ENCODE measurements at places on chromosomes 5 and 9.

DNA sequence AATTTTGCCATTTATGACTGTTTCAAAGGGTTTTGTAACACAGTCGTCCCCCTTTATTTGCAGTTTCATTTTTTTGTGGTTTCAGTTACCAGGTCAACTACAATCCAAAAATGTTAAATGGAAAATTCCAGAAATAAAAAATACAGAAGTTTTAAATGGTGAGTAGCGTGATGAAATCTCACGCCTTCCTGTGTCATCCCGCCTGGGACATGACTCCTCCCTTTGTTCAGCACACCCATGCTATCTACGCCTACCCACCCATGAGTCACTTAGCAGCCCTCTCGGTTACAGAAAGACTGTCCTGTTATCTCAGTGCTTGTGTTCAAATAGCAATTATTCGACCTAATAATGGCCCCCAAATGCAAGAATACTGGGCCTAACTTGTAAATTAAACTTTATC, 765.3 kb upstream of the ADAMTS16 start:
- DNase-seq, result no peak

DNA sequence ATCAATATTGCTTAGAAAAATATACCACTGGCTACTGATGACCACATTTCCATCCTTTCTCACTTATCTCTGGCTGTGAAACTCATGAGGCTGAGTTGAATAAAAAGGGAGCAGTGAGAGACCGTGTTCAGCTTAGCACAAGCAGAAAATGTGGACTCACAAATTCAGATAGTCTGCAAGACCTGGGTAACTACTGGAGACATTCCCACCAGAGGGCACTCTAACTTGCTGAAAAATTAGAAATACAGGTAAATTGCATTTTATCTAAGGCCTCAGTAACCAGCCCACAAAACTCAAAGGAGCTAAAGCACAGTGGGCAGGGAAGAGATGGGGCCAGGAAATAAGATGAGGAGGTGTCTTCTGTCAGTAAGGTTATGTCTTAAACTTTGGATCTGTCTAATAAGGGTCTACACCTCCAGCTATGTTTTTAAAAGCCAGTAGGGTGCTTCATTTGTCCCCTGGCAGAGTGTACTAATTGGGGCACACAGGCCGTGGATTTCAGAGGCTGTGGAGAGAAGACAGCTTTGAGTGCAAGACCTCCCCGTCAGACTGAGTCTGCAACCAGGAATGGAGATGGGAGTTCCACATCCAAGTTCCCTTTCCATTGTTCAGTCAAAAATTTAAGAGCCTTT, 8.7 kb upstream of the NDUFB6 start:
- DNase-seq, result no peak

DNA sequence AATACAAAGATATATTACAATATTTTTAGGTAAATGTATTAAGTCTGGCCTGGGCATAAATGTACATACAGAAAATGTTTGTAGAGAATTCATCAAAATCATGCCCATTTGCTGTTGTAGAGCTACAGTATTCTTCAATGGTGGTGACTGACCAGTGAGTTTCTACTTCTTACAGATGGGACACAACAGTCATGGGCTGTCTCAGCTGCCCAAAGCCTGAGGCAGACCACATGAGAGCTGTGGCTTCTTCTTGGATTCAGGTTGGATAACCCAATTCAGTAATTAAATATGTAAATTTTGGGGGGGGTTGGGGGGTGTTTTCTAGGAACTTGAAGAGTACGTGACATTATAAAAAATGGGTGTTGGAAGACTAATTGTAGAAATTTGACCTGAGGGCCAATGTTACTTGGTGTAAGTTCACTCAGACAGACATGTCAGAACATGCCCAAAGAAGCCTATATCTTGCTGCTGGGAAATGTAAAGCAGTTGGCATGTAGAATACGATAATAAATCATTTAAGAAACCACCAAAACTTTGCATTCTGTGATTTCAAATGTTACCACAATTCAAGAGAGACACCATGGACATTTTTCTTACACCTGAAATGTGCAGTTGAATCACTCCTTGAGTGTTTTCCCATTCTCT, 17.9 kb downstream of the STARD4 start:
- no peak for DNase-seq

GRCh38 chr5:113487781-113488644, at the start of gene MCC:
Gene MCC (minus strand): TSS chr5:113488453.
- DNase-seq, result no peak

- DNase-seq, result no peak
Observed at GRCh38 chr5:126998201-126998631, 32.1 kb downstream of the MARCHF3 start.

GRCh38 chr5:13648822-13649221, 295.7 kb downstream of the DNAH5 start:
- DNase-seq, result no peak

DNA sequence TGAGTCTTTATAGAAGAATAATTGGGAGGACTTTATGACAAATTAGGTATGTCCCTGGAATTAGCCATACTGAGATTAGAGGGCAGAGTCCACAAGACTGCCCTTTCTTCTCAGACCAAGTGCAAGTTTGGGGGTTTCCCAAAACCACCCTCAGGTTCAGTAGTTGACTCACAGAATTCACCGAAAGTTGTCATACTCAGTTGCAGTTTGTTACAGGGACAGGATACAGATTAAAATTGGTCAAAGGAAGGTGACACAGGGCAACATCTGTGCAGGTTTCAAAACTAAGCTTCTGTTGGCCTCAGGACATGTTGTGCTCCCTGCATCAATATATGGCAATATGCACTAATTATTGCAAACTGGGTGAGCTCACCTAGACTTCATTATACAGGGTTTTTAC, 3.8 kb downstream of the RANBP17 start:
- DNase-seq, result no peak

- no peak for DNase-seq
Observed at GRCh38 chr9:133129001-133129795, 8.2 kb upstream of the RALGDS start.

DNA sequence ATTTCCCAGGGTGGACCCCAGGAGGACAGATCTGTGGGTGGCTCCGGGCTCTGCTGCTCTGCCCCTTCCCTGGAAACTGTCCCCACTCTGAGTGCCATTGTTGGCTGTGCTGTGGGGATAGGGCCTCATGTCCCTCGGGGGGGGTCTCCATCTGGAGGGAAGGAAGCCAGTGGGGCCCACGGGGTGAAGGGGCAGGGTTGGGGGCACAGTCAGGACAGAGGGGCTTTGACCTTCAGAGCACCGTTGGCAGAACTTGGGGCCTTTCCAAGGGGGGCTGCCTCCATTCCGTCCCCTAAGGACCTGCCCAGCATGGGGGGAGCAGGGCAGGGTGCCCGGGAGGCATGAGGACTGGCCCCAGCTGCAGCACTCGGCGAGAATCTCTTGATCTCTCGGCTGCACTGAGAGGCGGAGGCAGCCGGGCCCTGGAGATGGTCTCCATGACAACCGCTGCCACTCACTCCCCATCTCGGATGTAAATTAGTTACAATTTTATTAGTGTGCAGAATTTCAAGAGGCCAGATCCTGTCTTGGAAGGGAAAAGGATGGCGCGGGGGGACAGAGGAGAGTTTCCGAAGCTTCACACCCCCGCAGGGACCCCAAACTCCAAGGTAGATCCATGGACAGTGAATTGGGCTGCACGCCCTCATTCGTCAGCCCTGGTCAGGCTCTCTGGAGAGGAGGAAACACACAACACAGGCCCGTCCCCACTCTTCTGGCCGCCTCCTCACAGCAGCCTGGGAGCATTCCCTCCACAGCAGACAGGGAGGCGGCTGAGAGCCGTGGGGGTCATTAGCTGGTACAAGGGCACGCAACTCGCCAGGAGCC, 216.2 kb upstream of the IER5L start:
- DNase-seq, result no peak

GRCh38 chr5:107129051-107129450, 541.7 kb downstream of the EFNA5 start:
- DNase-seq, result no peak

DNA sequence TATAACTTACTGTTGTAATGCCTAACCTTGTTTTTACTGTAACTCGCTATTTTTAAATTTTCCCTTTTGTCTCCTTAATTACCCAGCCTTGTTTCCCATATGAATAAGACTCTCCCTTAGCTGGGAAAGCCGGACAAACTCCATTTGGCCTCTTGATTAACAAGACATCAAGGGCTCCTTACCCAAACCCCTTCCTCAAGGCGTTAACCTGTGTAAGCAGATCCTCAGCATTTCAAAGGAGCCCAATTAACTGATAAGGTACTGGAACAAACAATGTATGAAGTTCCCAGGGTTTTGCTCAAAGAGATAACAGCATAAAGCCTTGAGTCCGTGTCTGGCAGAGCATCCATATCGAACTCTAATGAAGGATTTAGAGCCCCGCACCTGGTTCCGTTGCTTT, 66.0 kb upstream of the SIMC1 start:
- no peak for DNase-seq

DNA sequence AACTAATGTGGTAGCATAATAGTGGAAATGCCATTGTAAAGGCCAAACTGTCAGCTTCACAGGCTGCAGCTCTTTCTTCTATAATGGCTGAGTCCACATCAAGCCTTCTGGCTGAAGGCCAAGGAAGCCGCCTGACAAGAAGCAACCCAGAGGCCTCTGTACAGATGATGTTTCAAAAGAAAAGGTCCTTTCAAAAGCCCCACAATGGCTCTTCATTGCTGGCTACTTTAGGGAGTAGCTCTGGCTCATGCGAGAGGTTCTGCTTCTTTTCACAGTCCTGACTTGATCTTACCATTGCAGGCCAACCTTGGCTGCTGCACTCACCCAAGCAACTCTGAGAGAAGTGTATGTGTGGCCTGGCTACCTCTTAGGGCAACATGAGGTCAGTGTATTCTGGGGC, 54.5 kb upstream of the EQTN start:
- DNase-seq, result no peak

DNA sequence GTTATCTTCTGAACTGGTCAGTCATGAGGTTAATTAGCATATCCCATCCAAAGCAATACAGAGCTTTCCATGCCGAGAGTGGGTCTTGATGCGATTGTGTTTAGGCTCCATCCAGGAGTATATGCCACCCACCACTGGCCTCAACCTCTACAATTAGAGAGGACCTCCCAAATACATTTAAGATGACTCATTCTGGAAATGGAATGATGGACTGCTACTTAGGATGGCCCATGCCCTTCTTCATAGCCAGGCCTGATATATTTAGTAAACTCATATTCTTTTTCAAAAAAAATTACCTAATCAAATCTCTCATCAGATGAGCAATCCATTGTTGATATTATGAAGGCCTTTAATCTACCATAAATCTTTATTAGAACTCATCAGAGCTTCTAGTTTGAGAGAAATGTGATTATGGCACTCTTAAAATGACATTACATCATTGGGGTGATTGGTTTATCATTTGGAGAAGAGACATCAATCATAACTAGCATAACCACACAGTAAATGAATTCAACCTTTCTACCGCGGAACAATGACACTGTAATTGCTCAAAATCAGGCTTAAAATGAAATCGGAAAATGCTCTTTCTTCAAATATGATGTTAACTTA, 414.2 kb upstream of the WWC1 start:
- DNase-seq, result no peak

DNA sequence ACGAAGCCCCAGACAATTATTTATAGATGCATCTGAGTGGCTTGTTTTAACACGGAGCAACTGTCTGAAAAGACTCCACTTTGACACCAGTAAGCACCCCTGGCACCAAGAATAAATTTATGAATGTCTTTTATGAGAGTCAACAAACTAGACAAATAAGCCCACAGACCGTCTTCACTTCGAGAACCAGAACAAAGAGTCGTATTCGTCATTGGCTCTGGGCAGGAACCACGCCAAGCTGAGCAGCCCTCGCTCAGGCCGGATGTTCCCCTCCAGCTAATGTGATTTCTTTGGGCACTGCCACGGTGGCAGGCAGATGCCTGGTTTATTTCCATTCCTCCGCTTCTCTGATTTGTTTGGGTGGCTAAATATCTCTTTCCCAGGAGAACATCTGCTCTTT, 91.9 kb upstream of the STC2 start:
- DNase-seq, result no peak

DNA sequence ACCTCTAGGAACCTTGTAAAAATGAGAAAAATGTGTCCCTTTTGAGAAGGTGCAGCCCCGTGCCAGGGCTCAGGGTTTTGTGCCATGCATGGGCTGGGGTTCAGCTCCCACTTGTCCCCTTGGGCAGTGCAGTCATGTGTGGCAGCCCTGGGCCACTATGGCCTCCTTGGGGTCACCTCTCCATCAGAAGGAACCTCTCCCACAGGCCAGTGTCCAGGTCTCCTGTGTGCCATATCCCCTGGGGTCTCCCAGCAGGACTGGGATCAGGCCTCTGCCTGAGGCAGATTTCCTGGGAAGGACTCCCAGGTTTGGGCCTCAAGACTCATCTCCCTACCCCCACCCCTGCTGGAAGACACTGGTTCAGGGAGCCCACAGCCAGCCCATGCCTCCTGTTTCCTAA, 189.1 kb downstream of the PAX5 start:
- no peak for DNase-seq

DNA sequence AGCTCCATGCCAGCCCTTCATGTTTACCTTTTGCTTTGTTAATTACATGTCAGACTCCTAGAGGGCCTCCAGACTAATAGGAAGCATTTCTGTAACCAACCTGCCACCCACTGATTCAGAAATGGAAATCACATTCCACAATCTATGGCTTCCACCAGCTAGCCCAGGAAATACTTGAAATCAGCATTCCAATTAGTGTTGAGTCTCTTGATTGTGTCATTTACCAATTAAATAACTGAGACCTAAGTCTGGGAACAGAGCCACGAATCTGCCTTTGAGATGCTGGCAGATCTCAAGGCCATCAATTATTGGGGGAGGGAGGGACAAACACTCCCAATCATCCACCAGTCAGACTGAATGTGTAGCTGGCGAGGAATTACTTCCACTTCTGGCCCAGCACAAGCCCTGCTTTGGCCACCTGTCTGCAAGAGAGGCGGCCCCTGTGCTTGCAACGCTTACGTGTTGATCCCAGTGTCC, 27.4 kb upstream of the SAP30L start:
- DNase-seq, result no peak

DNA sequence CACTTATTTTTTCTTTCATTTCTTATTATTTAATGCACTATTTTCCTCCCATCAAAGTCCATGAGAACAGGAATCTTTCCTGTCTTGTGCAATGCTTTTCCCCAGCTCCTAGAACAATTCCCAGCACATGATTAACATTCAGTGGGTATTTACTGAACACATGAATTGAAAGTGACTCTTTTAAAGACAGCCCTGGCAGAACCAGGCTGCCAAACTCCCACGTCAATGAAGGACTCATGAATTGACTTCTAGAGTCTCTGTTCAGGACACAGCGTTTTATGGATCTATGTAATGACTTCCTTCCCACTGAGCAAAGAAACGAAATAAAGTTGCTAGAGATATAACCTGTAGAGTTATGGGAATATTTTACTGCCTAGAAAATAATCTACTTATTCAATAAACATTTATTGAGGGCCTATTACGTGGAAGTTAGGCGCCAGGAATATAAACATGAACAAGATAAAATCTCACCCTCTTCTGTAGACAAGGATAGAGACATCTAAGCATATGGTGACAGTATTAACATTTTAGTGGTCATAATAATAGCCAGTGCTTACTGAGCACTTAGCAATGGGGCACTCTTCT, 485.9 kb upstream of the KLF4 start:
- no peak for DNase-seq

Measured in CMK (cell line).